ENCODE measurements at places on chromosomes 12 and 14.

- no peak for DNase-seq
Measured at GRCh38 chr12:50914872-50915484, 37.4 kb upstream of the HIGD1C start.

DNA sequence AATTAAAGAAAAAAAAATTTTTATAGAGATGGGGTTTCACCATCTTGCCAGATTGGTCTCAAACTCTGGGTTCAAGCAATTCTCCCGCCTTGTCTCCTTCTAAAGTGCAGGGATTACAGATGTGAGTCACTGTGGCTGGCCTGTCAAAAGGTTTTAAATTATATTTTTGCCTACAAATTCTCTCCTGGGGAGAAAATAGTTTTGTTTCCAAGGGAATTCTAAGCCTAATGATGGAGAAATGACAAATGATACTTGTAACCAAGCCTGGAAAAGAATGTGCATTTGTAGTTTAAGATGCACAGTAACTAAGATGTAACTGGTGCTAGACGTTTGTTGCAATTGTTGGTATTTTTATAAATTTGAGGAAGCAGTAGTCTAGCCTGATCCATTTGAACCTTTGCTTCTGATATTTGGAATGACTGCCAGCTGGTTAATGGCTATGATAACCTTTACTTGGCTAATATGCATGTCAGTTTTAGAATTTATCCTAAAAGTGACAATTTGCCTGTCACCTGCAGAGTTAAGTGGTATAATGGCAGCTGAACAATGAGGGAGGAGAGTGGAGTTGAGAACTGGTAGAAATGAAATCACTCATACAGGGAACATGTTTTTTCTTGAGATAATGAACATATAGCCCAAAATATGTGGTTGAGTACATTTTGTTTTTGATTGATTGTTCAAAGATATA is 148.0 kb downstream of the FUT8 start:
- no peak for DNase-seq

- DNase-seq, result no peak
Measured at GRCh38 chr12:69875416-69875935, 50.4 kb downstream of the MYRFL start.

GRCh38 chr12:11747969-11748368 is 98.5 kb downstream of the ETV6 start:
- no peak for DNase-seq

DNA sequence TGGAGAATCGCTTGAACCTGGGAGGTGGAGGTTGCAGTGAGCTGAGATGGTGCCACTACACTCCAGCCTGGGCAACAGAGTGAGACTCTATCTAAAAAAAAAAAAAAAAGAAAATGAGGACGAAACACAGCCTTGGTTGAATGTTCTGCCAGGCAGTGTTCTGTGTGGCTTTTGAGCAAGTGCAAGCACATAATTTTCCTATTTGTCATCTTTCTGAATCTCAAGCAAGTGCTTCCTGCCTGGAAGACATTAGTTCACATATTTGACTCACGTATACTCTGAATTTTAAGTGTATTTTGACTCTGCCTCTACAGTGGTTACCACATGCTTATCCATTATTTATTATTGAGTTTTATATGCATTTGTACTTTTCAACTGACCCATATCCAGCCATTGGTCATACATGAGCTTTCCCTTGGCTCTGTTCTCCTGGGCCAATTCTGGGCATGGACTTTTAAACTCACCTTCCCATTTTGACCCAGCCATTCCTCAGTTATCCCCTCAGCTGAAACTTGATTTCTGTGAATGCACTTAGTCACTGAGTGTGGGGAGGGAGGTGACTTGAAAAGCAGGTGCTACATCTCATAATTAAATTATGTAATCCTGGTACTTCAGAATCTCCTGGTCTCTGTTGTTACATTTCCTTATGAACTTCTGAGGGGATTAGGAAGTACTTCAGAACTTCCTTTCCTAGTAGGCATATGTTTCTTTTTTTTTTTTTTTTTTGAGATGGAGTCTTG is 8.1 kb downstream of the OR10G2 start:
- DNase-seq, result peak; percentile 1

All from skeletal muscle cell (primary cell).